ENCODE measurements at places on chromosomes 6 and 20.

DNA sequence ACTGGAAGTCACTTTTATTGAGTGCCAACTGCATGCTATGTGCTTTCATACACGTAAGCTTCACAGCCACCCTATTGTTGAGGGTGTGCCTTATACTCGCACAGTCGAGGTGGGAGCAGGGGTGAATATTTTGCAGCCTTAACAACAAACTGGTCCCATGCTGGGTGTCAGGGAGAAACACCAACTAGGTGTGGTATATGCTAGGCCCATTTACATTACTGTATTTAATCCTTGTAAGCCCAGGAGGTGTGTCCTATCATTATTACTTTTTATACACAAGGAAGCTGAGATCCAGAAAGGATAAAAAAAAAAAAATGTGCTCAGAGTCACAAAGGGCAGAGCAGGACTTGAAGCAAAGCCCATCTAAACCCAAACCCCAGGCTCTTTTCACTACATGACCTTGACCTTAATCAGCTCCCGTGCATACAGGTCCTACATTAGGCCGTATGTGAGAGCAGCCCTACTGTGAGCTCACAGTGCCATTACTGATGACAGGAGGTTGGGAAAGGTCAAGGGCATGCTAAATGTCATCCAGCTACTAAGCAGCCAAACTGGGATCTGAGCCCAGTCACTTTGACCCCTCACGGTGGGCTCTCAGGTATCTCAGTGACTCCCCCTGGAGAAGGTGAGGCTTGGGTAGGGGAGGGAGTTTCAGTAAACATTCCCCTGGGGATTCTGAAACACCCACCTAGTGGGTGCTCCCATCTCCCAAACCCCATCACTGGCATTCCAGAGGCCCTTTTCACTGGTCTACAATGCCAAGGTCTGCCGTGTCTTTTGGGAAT, 61.7 kb downstream of the BFSP1 start:
- no peak for DNase-seq

DNA sequence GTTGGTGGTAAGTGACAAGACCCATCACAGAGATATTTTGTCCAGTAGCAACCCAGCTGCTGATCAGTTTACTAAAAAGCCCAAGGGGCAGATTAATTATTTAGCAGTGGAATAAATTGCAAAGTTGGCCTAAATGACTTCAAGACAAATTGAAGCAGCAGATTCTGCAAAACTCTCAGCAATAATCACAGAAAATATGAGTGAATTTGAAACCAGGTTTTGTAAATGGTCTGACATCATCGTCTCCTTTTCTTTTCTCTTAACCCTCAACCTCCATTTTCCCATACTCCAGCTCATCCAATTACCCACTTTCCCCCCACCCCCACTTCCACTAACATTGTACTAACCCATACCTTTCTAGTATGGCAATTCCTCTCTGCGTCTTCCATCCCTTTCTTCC, 11.3 kb upstream of the PTPRK start:
- no peak for DNase-seq

- no peak for DNase-seq
Measured at GRCh38 chr6:154408891-154409500, 52.4 kb upstream of the IPCEF1 start.

DNA sequence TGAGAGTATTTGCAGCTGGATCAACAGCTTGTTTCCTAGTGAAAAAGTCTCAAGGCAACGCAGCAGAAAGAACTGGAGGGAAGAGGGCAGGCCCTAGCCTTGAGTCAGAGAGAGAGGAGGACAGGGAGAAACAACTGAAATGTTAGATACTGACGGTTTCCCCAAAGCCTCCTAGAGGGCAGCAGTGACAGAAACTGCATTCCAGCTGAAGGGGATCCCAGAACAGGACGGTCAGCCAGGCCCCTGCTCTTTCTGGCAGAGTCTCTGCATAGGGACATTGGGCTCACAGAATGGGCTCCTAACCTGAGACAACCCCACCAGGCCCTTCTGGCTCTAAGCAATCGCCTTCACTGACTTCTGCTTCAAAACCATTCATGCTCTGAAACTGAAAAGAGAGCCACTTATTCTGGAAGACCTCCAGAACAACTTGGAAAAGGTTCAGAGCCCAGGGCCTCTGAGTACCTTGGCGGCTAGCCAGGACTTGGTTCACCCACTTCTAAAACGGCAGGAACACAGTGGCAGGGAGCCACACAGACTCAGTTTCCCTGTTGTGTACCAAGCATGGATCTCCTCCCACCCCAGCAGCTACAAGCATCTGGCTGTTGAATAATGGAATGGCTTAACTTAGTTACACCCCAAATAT, 72.9 kb downstream of the PSMB1 start:
- DNase-seq, result no peak

- no peak for DNase-seq
Measured at GRCh38 chr20:24702501-24703283, 233.3 kb downstream of the SYNDIG1 start.

DNA sequence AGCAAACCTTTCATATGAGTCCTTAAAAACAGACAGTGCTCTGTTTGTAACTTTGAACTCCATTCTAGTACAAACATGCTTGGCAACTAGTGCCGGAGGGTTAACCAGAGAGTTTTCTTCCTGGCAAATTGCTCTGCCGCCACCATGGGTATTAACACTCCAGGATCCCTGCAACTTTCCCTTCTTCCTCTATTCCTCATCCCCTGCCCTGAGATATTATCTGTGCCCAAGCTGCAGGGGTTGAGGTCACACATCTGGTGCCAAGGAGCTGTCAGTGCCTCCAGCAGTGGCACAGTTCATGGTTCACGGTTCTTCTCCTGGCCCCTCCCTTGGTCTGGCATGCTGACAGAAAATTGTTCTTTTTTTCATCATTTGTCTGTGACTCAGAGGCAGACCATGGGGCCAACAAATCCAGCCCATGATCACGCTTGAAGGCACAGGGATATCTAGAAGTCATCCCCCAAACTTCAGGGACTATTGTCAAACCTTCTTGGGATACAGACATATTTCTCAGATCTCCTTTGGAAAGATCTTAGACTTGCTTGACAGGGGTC, 77.5 kb downstream of the ATXN1 start:
- DNase-seq, result no peak

- DNase-seq, result no peak
Measured at GRCh38 chr6:46296586-46296985, 125.8 kb upstream of the ENPP5 start.

DNA sequence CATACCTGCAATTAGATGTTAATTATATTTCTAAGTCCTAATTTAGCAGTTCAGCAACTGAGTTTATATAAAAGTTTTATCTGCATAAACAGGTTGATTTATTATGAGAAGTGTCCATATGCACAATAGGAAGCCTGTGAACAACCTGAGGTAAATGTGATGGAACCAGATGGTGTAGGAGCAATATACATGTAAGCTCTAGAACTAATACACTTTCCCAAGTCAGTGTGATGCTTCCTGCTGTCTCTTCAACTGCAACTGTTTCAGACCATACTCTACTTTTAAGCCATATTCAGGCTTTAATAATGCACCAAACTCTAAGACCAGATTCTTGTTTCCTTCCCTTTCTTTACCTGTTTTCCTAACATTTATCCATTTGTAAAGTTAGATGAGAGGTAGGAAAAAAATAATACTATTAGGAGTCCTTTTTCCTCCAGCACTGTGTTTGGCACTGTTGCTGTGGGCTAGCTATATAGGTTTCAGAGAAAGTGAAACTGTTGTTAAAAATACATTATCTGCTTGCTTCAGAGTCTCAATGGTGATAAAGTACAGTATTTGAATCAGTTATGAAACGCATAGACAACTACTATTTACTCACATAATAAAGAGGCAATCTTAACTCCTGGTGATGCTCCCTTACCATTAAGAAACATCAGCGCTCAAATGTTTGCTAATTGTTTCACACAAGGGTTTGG, 1009.3 kb downstream of the GRIK2 start:
- no peak for DNase-seq

GRCh38 chr20:34530342-34530741, 14.1 kb downstream of the DYNLRB1 start:
- DNase-seq, result no peak

DNA sequence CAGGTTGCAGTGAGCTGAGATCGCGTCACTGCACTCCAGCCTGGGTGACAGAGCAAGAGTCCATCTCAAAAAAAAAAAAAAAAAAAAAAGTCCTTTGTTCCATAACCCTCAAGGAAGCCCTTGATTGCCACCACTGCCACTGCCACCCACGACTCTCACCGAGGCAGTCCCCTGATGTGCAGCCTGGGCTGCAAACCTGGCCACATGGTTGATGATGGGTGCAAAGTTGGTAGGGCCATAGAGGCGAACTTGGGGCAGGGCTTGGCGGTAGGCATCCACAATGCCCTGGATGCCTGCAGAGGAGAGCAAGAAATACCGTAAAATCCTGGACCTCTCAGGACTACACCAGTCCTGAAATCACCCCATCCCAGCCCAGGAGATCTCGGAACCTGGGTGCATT, 11.5 kb downstream of the SPAG4 start:
- no peak for DNase-seq
